ENCODE measurements at places on chromosomes 16 and 17. TPM values are rescaled to one million over a fixed set of nuclear protein-coding genes. Genes with fewer than 3 reads are reported as not detected.
A peak's percentile ranks its signal among the peaks of the same experiment; 100 is the strongest.

Gene CD300E
- 2.5 TPM for total RNA-seq

Gene CCDC92B
- total RNA-seq = 1.0 TPM

Gene PPP1R27
- total RNA-seq = not detected

Gene SLC5A2
- 4.8 TPM for total RNA-seq

Gene ABCC1
- total RNA-seq = 29.7 TPM

Gene TGFB1I1
- total RNA-seq = 54.4 TPM

Gene TMEM238L
- 0.47 TPM for total RNA-seq

Gene TEX14
- total RNA-seq = 0.22 TPM

Gene KRT33B
- total RNA-seq = not detected

Gene ELMO3
- 24.2 TPM for total RNA-seq

Gene TMEM132E
- 1.1 TPM for total RNA-seq

Gene SERPINF2
- total RNA-seq = 30.6 TPM

DNA sequence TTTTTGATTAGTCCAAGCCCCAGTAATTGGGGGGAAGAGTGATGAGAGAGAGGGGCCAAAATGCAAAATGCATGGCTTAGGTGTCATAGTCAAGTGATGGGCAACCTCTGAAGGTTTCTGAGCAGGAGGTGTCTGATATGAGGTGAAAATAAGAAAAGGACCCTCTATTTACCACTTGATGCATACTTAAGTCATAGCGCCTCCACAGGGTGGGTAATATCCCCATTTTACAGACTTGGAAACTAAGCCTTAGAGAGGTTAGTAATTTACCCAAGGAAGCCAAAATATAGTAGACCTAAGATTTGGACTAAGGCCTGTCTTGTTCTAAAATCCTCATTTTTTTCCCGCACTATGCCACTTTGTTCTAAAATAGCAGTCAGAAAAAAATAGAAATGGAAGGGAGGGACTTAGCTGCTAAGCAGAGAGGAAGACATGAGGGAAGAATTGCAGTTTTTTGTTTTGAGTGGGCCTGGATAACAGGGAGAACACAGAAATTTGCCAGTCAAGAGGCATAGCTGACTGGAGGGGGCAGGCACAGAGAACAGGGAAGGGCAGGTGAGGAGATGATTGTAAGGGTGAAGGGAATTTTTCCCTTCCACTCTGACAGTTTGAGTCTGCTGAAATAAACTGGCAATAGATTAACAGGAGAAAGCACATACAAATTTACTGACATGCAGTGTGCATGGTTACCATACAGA lies 2.3 kb upstream of the GRB2 start:
- DNase-seq = no peak

GRCh38 chr16:22425847-22426246 lies 51.4 kb upstream of the CDR2 start:
- no peak for DNase-seq

DNA sequence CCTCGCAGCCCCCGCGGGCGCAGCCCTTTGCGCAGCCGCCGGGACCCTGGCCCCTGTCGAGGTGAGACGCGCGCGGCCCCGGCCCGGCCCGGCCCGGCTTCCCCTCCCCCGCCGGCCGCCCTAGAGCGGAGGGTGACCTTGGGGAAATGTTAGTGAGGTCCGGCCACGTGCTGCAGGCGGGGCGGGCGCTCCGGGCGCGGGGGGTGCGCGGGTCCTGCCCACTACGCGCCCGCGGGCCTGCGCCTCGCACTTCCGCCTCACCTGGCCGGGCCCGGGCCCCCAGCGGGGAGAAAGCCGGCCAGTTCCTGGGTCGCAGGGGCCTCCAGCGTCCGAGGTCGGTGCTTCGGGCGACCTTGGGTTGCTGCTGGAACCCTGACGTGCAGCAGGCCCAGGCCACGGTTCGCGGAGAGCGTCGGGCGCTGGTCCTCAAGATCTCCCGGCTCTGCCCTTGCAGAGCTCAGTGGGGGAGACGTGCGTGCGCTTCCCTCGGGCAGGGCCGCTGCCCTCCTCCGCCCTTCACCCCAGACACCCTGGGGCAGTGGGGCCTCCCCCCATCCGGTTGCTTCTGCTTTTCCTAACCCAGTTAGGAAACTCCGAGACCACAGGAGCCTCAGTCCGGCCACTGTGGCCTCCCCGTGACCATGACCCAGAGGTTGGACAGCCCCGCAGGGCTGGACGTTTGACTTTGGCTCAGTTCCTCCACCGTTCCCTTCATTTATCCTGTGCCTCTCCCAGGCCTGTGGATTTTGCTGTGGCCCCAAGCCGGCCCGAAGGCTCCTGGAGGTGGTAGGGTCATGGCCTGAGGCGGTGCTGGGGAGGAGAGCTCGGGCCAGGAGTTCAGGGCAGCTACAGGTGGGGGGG lies 791 bp downstream of the MCRIP2 start:
- DNase-seq = no peak

GRCh38 chr17:50177476-50177875 lies 11.7 kb downstream of the SGCA start:
- DNase-seq = no peak

- DNase-seq = no peak
Observed at GRCh38 chr16:49027420-49027819, 254.2 kb downstream of the CBLN1 start.

- DNase-seq = no peak
Observed at GRCh38 chr17:64706224-64707049, 44.3 kb upstream of the SMURF2 start.

DNA sequence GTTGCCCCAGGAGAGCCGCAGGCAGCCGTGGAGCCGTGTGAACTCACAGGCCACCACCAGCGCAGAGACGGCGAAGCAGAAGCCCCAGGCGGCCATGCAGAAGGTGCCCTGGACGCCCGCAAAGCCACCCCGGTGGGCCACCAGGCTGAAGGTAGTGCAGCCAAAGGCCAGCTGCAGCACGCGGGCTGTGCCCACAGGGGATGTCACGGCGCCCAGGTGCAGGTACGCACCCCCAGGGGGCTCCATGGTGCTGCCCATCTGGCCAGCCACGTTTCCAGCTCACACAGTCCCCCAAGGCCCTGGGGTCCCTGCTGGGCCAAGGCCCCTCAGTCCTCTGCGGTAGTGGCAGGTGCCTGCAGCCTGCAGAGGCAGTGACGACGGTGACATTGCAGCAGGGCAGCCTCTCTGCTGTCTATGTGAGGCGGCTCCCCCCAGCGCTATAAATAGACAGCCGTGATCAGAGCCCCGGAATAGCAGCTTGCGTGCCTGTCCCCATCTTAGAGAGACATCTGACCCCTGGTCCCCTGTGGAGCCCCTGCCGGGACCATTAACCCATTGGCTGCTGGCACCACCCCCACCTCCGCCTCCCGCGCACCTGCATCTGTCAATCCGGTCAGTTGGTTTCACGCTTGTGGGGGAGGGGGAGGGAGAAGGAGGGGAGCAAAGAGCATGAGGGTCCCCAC lies 4.5 kb upstream of the PYCR1 start:
- DNase-seq = no peak

- no peak for DNase-seq
Observed at GRCh38 chr16:88469615-88470395, 16.7 kb downstream of the ZFPM1 start.

DNA sequence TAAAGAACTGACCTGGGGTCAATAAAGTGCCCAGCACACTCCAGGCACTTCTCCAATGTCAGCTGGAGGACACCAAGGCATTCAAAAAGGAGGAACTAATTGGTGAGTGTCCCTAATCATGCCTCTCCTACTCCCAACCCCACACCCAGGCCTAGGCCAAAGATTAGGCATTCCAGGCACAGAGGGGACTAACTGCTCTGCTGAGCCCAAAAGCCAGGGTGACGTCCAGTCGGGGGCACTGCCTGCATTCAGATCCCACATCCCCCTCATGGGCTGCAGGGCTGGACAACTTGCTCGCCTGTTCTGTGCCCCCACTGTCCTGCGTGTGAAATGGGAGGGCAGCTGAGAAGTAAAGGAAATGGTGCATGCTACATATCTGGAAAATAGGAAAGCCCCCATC lies 115.4 kb downstream of the DYNLRB2 start:
- no peak for DNase-seq

DNA sequence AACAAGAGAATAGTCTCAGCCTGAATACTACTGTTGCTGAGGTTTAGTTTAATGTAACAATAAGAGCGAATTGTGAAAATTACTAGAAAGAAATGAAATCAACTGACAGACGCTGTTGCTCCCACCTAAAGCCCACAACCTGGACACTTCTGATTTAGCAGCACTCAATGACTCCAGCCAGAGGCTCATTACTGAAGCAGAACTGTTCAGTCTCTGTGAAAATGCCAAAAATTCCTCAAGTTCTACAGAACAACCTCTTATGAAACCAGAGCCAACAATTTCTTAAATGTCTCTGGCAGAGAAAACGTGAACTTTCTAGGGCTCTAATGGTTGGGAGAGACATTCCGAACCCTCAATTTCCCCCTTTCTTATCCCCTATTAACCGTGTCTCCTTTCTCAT lies 9.9 kb downstream of the PSME3IP1 start:
- no peak for DNase-seq

DNA sequence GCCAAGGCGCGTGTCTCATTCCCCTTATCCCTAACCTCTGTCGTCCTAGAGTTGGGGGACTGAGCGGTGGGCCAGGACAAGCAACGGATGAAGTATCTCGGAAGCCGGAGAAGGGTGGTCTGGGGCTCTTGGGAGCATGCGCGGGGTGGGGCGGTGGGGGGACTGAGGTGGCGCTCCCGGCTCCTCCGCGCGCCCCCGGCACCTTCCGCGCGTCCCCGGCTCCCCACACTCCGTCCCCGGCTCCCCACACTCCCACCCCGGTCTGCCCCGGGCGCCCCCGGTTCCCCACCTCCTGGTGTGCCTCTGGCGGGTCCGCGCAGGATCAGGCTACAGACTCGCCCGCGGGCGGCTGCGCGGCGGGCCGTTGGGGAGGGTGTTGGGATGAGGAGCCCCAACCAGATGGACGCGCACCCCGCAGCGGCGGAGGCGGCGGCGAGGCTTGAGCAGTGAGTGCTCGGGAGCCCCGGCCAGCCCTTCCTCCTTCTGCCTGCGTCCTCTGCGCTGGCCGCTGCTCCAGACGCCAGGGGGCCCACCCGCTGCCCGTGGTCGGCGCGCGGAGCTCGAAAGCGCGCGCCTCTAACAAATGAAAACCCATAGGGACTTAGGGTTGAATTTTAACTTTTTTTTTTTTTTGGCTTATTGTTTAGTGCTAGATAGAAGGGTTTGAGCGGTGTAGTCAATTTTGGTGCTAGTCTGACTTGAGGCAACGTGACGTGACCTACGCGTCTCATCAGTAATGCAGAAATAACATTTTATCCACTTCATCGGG lies 5.6 kb upstream of the CRYM start:
- peak; percentile 78 for DNase-seq

GRCh38 chr16:10601444-10602408 lies 21.3 kb upstream of the EMP2 start:
- DNase-seq = no peak

DNA sequence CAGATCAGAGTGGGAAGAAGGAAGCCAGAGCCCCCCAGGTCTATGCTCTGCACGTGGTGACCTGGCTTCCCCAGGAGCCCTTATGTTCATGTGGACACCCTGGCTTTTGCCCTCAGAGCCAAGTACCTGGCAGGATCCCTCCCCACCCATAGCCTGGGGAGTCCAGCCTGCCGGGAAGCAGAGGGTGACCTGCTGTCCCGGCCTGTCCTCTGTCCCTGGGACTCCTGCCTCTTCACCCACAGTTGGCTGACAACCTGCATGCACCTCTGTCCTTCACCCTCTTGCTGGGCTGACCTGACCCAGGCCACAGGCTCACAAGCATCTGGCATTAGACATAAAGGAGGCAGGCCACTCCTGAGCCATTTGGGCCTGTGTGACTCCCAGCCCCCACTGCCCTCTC lies 60.2 kb downstream of the SMPD3 start:
- DNase-seq = no peak

GRCh38 chr17:43350888-43351361 lies 47.9 kb upstream of the ARL4D start:
- DNase-seq = no peak

- DNase-seq = no peak
Observed at GRCh38 chr16:46729326-46729995, 18.7 kb downstream of the MYLK3 start.

GRCh38 chr16:9713156-9713555 lies 469.1 kb downstream of the GRIN2A start:
- DNase-seq = peak; percentile 11

DNA sequence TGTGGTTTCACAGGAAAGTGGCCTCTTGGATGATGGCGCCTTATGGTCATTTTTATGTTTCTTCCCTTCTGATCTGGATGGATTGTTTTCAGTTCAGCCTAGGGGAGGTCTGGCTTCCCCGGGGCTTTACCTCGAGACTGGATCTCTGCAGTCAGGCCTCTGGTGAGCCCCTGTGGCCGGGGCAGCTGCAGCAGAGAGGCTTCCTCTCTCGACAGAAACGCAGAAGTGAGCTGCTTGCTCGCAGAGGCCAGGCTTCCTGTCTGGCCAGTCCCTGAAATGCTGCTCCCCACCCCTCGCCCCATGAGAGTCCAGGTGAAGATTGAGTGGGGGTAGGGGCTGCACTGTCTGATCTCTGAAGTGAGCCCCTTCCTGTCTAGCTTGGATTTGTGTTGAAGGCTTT lies 44.0 kb downstream of the PLCG2 start:
- DNase-seq = no peak

DNA sequence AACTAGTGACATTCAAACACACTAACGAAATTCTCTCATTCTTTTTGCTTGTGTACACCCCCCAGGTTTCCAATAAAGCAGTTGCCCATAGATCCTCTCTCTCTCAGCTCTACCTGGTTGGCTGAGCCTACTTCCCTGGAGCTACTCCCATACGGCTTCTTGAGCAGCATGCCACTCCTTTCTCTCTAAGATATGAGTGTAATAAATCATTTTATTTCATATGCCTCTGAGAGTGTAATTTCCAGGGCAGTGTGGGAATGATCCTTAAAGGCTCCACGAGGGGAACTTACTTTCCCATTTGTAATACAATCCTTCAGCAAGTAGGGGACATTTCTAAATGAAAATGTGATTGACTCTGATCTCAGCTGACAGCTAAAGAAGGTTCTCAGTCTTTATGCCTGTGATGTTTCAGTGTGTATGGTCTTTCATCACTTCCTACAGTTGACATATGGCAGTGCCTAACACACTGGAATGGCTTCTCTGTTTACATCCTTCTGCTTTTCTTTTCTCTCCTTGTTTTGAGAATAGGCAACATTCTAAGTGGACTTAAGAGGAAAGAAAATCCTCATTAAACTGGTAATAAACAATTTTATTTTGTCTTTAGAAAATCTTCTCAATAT lies 1194.3 kb upstream of the CDH8 start:
- no peak for DNase-seq

- DNase-seq = no peak
Observed at GRCh38 chr16:47449788-47450187, 11.1 kb downstream of the ITFG1 start.

Data from kidney (tissue), 22 donors.